Stimulated activated CD4-positive, alpha-beta T cell treated with anti-CD3 and anti-CD28 coated beads, TNF-alpha, amount 100 ng/mL, for 1 hour (primary cell): ENCODE measurements at places on chromosomes 5 and 9.

- DNase-seq = no peak
These were observed 342.9 kb downstream of the SPOCK1 start for GRCh38 chr5:137156180-137156579.

- no peak for DNase-seq
These were observed 292.8 kb downstream of the YTHDC2 start for GRCh38 chr5:113806250-113806649.

DNA sequence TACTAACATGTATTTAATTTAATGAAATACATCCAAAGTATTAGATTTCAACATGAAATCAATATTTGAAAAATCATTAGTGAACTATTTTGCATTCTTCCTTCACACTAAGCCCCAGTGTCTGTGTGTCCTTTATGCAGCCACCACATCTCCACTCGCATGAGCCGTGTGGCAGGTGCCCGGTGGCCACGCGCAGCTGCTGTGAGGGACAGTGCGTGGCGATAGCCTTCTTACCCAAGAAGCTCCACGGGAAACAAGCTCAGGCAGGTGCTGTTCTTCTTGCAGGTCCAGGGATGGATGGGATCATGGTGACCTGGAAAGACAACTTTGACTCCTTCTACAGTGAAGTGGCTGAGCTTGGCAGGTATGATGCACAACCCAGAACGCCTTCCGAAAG, 79.3 kb upstream of the OTULINL start:
- no peak for DNase-seq

- DNase-seq = no peak
These were observed 47.3 kb upstream of the TRMT10B start for GRCh38 chr9:37706290-37706689.

GRCh38 chr5:83209963-83210362, 132.6 kb downstream of the XRCC4 start:
- no peak for DNase-seq
